ENCODE measurements at places on chromosomes 2 and 18.

GRCh38 chr2:88176352-88176984, 6.3 kb downstream of the THNSL2 start:
- DNase-seq, result no peak

GRCh38 chr2:49753344-49753985, 599.1 kb upstream of the FSHR start:
- no peak for DNase-seq

DNA sequence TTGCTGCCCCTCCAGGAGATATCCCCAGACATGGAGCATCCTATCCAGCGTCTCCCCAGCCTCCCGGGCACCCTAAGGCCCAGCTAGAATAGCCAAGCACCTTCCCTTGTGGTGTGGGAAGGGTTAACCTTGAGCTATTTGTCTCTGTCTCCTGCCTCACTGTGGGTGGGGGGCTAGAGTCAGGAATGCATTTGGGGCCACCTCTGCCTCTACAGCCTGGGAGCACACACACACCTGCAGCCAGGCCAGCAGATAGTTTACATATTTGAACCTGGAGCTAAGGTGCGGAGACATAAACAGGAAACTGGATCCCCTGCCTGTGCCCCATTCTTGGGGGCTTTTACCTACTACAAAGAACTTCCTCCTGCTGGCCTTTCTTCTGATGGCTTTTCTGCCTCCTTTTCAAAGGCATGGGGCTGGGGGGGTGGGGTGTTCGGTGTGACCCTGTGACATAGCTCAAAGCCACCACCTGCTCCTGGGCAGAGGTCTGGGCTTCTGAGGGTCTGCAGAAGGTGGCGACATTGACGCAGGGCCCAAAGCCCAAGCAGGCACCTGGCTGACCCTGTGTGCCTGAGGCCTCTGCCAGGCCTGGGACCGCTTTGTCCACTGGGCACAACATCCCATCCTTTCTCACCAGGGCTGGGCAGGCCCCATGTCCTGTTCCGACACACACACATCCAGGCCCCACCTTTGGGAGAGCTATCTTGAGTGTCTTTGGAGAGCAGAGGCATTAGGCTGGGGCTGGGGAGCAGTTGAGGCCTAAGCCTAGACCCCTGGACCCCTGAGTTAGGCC, 34.2 kb downstream of the EMX1 start:
- DNase-seq, result no peak

DNA sequence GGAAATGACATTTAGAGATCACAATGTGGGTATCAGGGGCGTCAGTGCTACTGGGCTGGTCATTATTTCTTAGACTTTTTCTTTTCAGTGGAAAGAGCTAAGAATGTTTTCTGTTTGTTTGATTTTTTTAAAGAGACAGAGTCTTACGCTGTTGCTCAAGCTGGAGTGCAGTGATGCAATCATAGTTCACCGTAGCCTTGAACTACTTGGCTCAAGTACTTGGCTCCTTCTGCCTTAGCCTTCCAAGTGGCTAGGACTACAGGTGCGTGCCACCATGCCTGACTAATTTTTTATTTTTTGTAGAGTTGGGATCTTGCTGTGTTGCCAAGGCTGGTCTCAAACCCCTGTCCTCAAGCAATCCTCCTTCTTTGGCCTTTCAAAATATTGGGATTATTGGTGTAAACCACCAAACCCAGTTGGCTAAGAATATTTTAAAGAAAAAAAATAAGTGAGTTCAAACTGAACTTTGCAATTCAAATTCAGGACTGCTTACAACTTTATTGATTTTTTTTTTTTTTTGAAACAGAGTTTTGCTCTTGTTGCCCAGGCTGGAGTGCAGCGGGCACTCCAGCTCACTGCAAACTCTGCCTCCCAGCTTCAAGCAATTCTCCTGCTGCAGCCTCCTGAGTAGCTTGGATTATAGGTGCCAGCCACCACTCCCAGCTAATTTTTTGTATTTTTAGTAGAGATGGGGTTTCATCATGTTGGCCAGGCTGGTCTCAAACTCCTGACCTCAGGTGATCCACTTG, 154.2 kb downstream of the MIB1 start:
- DNase-seq, result peak; percentile 9

DNA sequence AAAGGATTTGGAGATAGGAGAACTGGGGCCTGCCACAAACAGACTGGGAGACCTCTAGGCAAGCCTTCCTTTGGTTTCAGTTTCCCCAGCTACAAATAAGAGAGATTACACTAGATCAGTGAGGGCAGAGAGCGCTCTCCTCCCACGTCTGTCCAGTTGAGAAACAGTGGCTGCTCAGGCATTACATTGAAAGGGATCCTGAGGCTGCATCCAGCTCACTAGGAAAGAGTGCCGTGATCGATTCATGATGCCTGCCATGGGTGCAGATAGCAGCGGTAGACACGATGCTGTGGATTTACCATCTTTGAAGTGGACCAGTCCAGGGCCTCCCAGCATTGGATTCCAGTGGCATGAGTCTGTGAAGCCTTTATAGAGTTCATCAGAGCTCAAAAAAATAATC, 62.6 kb downstream of the EN1 start:
- no peak for DNase-seq
